ENCODE measurements at places on chromosomes 1 and 21.

DNA sequence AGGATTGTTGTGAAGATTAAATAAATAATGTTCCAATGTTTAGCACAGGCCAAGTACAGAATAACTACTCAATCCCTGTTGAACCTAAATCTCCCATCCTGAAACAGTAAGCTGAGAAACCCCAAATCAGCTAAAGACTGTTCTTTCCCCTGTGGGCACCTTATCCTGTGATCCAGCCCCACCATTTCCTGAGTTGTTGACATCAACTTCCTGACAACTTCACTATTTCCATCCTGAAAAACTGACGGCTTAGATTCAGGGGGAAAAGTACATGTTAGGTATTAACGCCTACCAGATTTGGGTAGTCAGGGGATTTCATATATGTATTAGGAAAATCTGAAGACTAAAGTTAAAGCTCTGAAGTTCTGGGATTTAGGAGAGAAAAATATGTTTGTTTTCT is 51.7 kb upstream of the PALMD start:
- DNase-seq, result no peak

- no peak for DNase-seq
These were observed 59.4 kb upstream of the POU2F1 start for GRCh38 chr1:167161242-167161641.

DNA sequence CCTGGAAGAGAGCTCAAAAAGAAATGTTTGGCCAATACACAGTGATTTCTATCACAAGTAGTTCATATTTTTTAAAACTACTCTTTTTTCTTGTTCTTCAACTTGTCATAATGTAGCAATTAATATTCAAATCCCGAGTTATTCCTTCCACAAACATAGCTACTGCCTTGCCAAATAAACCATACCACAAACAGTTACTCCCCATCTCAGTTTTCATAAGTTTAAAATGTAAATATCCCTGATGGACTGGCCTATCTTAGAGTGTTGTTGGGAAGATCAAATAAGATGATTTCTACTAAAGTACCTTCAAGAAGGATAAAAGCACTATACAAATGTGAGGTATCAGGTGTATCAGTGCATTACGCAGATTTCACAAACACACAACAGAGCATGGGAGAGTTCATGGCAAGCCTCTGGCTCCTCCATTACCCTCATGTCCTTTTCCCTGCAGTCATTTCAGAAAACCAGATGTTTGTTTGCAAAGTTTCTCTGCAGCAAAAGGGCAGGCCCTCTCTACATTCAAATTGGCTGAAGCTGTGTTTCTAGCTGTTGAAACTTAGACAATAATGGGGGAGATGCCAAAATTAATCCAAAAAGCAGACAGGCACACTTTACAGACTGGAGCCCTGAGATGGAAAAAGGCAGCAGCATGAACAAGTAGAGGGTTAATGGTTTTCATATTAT is 16.1 kb downstream of the WLS start:
- no peak for DNase-seq

DNA sequence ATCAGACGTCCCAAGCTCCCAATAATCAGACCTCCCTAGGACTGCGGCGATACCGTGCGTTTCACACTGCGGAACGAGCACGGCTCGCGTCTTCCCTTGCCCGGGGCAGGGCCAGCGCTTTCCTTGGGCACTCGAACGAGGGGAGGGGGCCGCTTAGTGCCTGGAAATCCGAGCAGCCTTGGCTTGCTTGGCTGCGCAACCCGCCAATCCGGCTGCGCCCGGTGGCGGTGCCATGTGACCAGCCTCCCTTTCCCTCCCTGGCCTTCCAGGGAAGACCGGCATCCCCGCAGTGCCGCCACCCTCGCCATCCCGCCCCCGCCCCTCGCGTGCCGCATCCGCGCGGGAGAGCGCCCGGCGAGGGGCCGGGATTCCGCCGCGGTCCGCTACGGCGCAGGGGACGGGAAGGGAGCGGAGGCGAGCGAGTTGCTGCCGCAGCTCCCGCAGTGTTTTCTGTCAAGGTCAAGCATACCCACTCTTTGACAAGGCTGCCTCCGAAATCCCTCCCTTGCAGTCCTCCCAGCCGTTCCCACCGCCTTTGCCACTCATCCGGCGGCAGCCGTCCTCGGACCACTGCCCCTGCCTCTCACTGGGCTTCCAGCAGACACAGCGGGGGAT is 8.3 kb upstream of the RNF19B start:
- DNase-seq, result no peak

DNA sequence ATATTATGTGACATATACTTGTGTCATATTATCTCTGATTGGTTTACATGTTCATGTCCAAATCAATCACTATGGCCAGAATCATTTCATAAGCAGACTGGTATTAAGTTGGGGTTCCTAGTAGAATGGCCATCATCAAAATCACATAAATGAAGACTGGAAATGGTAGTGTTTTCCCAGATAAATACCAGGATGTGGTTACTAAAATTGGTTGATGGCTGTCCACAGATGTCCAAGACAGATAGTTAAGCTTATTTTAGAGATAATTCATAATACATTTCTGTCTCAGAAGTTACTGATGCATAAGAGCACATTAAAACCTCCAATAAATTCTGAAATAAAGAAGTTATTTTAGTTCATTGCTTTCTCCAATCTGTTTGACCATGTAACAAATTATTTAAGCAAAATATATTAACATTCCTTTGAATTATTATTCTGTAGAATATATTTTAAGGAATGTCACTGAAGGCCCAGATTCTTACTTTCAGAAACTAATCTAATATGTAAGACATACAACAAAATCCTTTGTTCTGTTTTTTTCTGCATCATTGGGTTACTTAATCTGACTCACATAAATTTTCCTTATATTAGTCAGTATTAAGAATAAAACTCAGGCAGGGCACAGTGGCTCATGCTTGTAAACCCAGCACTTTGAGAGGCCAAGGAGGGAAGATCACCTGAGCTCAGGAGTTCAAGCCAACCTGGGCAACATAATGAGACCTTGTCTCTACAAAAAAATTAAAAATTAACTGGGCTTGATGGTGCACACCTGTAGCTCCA is 483.9 kb downstream of the PTPRC start:
- no peak for DNase-seq

GRCh38 chr1:10001016-10001665 is 4.1 kb downstream of the RBP7 start:
- DNase-seq, result no peak

GRCh38 chr1:117930484-117930883 is 945 bp downstream of the WDR3 start:
- no peak for DNase-seq

DNA sequence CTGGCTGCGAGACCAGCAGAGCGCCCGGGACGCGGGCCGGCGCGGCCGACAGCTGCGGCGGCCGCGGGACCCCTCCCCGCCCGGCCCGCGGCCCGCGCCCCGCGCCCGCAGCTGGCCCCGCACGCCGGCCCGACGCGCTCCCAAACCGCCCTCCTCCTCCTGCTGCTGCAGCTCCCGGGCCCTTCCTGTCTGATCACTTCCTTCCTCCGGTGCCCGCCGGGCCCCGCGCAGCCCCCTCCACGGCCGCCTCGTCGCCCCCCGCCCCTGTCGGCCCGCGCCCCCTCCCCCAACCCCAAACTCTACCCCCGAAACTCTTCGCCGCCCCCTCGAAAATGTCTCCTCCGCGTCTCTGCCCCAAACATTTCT is 594 bp downstream of the LUZP1 start:
- no peak for DNase-seq

- DNase-seq, result no peak
These were observed 5.6 kb downstream of the TMEM54 start for GRCh38 chr1:32895325-32896215.

GRCh38 chr1:240591564-240591963 is 20.4 kb downstream of the GREM2 start:
- no peak for DNase-seq

- DNase-seq, result no peak
These were observed 39.1 kb upstream of the KCNK2 start for GRCh38 chr1:215043401-215043800.

GRCh38 chr1:226863446-226863845 is 7.0 kb upstream of the PSEN2 start:
- no peak for DNase-seq

GRCh38 chr1:19390166-19390850 is 78.2 kb downstream of the SLC66A1 start:
- no peak for DNase-seq

DNA sequence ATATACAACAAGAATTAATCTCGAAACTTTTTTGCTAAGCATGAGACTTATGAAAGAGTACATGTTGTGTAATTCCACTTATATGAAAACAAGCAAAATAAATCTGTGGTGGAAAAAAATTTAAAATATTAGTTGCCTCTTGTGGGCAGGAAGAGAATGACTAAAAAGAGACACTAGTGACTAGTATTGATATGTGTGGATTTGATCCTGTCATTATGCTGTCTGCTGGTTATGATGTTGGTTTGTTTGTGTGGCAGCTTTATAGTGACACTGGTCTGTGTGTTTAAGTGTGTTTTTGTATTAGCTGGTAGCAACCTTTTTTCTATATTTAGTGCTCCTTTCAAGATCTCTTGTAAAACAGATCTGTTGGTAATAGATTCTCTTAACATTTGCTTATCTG is 267.8 kb upstream of the NRIP1 start:
- no peak for DNase-seq

GRCh38 chr1:38256072-38256471 is 209.5 kb upstream of the POU3F1 start:
- DNase-seq, result no peak

DNA sequence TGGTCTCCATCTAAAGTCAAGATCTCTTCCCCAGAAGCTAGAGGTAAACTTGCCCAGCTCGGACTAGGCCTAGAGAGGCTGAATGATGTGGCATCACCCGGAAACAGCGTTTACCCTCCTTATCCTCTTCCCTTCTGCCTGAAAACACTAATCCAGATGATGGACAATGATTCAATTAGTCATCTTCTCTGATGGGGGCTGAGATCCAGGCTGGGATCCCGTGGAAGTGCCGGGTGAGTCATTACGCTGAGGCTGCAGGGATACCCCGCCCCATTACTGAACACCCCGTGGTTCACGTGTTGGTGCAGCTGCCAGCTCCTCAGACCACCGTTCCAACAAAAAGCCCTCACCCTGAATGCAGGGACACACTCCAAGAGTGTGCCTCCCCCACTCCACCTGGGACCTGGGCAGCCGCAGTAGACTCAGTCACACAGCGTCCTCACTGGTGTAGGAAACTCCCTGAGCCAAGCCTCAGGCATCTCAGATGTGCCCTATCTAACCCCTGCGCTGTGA is 2.0 kb downstream of the S100A6 start:
- DNase-seq, result no peak

GRCh38 chr1:2781627-2782026 is 19.9 kb downstream of the TTC34 start:
- DNase-seq, result no peak

- peak; percentile 51 for DNase-seq
These were observed 60.1 kb downstream of the KCNAB2 start for GRCh38 chr1:6105763-6106162.

DNA sequence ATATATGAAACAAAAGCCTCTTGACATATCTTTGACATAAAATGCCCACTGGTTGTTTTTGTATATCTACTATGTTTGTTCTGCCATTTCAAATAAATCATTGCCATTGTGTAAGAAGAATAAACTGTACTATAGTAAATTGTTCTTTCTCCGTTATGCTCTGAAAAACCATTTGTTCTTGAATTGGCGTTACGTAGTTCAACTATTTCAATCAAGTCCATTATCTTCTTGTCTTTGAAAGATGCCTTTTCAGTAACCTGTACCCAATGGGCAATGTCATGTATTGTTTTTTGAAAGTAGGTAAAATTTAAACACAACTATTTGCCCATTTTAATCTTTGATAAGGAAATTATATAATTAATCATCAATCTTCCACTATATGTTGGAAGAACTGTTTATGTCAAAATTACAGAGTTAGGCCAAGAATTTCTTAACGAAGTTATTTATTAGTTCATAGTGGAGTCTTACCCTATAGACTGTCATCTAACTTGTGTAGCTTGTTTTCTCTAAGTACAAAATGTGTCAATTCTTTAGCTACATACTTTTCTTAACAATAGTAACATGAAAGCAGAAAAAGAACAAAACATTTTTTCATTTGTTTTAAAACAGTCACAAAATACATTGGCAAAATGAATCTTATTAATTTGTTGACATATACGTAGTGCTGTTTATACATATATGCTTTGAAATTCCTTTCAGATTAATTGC is 294.8 kb downstream of the PTPRC start:
- DNase-seq, result no peak

DNA sequence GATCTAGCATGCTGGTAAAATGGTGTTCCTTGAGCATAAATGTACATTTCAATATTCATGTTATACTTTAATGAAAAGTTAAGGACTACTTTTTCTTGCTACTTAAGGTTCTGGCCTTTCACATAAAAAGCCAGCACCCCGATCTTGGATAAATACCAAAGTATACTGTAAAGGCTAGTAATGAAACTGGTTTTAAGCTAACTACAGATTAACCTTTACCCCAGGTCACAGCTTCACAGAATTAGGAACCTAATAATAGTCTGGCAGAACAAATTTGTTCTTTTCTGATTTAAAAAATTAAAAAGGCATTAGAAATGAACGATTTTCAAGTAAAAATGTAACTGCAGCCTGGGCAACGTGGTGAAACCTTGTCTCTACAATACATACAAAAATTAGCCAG is 23.5 kb downstream of the DIPK1A start:
- no peak for DNase-seq

- peak; percentile 63 for DNase-seq
These were observed 23.6 kb downstream of the ZBTB18 start for GRCh38 chr1:244074559-244075171.

- DNase-seq, result no peak
These were observed 30.6 kb downstream of the KANK4 start for GRCh38 chr1:62288662-62289061.
